ENCODE measurements at places on chromosomes 2 and 18.

DNA sequence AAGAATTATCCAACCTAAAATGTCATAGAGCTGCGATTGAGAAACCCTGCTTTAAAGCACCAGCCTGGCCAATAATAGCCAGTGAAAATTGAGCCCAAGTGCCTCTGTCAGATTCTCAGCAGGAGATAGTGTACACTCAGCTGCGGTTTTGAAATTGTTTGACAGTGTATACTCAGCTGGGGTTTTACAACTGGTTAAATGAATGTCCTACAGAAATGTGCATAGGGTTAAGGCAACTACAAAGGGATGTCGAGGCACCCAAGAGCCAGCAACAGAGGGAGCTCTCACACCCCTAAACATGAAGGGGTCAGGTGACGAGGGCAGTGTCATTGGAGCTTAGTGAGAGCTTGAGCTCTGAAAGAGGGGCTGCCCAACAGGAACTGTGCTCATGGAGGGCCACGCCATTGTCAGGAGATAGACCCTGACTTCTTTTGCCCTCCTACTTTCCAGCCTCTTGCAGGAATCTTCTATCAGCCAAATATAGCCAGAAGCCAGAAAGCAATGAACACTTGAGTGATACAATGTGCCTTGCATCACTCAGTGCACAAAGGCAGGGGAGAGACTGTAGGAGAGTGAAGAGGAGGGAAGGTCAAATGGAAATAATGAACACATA is 15.1 kb downstream of the ACTG2 start:
- peak; percentile 85 for DNase-seq

DNA sequence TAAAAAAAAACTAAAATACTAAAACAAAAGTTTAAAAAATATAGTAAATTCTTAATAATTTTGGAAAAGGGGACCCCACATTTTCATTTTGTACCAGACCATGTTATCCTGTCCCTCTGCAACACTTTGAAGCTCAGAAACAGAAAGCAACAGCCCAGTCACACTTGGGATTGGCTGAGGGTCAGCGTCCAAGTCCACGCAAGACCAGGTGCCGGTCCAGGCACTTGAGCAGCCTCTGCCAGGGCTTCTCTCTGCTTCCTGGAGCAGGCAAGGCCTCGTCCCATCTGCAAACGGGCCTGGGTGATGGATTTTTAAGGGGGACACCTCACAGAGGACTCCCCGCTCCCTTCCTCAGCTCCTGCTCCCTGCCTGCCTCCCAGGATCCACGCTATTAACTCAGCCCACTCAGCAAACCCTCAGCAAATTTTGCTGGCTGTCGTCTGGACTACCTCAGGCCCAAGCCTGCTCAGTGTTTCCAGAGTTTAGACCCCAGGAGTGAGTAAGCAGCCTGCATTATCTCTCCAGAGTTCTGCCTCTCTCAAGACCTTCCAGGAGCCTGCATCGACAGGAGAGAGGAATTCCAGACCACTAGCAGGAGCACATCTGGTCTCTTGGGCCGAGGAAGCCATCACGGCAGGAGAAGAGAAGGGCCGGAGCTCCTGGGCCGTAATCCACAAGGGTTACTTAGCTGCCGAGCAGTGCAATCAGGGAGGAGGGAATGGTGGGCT is 88.7 kb upstream of the STPG4 start:
- DNase-seq, result no peak

DNA sequence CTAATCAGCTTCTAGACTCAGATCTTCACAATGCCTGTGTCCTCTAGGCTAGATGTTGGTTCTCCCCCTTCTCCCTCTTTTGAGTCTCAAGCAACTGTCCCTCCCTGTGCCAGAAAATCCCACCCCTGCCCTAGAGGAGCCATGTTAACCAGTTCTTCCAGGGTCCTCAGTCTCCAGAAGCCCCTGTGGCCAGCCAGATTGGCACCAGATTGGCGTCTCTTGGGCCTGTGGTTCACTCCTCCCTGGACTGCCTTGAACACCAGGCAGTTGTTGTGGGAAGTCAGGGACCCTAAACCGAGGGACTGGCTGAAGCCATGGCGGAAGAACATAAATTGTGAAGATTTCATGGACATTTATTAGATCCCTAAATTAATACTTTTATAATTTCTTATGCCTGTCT is 36.6 kb downstream of the CYP26B1 start:
- no peak for DNase-seq

DNA sequence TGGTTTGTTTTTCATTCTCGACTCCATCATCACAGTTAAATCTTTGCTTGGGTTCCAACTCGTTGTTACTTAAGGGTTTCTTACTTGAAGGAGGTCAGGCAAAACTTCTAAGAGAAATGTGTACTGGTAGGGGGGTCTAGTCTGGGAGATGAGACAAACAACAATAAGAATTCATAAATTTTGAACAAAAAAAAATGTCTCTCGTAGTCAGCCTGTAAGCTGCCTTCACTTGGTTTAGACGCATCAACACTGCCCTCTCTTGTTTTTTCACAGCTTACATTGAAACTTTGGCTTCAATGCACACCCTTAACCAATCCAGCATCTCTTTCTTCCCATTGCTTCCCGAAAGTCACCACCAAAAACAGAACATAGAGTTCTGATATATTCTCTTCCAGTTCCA is 576.4 kb upstream of the PIK3C3 start:
- DNase-seq, result no peak

DNA sequence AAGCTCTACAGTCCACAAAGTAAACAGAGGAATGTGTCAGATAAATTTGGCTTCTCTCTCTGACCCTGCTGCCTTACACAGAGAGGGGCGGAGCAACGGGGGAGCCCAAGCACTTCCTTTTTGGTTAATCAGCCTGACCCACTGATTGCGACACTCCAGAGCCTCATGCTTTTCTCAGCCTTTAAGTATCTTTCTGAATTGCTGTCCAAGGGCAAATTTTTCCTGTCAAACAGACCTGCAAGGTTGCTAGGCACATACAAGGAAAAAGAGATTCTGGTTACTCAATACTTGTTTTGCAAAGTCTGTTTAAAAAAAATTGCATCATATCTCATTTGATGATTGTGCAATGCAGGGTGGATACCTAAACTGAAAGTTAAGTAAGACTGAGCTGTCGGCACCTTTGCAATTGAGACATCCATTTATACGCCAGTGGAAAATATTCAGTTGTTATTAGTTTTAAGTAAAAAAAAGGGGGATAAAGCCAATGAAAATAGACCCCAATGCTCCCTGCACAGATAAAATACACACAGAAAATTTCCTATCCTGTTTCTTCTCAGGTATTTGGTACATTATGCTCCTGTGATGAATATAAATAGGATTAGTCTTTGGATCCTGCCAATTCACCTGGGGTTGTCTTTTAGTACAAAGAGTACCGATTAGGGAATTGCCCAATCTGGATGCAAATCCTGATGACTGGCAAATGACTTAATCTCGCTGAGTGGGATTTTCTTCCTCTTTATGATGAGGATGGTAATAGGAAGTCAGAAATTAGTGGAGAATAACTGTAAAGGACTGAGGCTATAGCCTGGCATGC is 260.2 kb upstream of the TRIB2 start:
- DNase-seq, result no peak

- no peak for DNase-seq
These were observed 45.3 kb downstream of the IMPA2 start for GRCh38 chr18:12026562-12026961.

DNA sequence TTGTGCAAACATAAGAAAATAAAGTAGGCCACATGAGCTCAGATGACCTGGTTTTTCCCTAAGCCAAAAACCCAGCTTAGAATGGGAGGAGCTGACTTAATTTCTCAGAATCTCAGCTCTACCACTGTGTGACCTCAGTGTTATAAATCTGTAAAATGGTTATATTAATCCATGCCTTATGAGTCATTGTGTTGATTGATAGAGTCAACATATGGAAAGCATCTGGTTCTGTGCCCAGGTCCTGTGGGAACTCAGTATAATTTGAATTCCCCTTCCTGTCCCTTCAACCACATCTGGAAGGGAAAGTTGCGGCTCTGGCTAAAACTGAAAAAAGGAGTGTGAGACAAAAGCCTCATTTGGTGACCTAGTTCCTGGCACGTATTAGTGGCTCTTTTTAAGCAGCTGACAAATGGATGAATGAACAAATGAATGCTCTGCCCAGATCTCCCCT is 25.7 kb downstream of the TMEM177 start:
- no peak for DNase-seq

- DNase-seq, result no peak
These were observed 361.4 kb upstream of the ID2 start for GRCh38 chr2:8320311-8321066.

GRCh38 chr18:43524260-43524659 is 247.0 kb upstream of the SYT4 start:
- no peak for DNase-seq

- DNase-seq, result no peak
These were observed 97.1 kb upstream of the MAP4K3 start for GRCh38 chr2:39534095-39534711.

DNA sequence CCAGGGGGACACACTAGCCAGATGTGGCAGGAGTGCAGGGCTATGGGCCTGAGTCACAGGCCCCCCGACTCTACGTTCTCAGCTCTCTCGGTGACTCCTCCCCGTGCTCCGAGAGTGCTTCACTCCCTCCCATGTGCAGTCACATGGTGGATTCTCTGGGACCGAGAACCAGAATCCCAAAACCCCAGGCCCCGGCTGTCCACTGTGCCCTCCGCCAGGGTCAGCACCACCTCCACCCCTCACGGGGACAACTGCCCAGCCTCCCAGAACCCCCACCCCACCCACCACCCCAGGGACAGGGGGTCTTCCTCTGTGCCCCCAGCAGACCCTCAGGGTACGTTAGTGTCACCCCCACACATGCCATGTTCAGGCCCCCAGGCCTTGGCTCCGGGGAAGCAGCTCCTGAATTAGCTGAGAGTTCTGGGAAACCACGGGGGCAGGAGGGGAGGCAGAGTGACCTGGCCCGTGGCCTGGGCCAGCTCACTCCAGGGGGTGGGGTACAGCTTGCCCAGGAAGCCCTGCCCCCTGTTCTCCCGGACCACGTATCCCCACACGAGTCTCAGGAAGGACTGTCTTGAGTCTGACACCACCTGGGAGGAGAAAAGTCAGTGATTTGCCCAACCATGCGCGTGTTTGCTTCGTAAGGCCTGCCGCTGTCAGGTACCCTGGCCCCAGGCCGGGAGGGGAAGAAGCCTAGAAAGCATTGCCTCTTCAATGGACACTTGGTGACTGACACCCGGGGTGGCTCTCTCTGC is 4.4 kb downstream of the RAMP1 start:
- no peak for DNase-seq

- DNase-seq, result no peak
These were observed 95.1 kb upstream of the SLC35G4 start for GRCh38 chr18:11514267-11514666.

Measured in NCI-H1930 (cell line).